ENCODE measurements at places on chromosomes 13 and 19.

GRCh38 chr19:42030645-42031440 lies 36.8 kb upstream of the ATP1A3 start:
- DNase-seq: no peak

DNA sequence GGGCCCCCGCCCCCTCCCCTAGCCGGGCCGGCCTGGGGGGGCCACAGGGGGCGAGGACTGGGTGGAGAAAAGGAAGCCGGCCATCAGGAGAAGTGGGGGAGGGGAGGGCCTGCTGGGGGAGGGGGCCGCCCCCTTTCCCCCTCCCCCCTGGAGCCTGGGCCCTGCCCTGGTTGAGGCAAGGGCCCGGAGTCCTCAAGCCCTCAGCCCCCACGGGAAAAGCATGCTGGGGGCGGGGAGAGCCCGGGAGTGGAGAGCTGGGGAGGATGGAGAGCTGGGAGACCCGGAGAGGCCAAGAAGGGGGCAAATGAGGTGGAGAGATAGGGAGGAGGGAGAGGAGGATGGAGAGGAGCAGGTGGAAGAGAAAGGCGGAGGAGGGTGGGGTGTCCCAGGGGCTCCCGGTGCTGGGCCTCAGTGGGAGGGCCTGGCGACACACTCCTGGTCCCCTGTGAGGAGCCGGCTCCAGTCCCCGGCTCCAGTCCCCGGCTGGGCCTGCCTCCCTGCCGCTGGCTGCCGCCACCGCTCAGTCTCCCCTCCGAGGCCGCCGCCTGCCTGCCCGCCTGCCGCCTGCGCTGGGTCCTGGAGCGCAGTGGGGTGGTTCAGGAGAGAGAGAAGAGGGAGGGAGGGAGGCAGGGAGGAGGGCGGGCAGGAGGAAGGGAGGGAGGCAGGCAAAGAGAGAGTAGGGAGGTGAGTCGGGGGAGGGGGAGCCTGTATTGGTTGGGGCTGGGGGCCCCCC lies at the start of gene GRIK5:
GRIK5 (minus strand) TSS at position 588 of the 733 bp plus-strand sequence. CDS start 4,436 bp downstream, outside the sequence.
- no peak for DNase-seq

GRCh38 chr13:99811067-99811700 lies 160.4 kb downstream of the ZIC5 start:
- no peak for DNase-seq

GRCh38 chr19:955803-956765 lies 28.1 kb upstream of the WDR18 start:
- no peak for DNase-seq

- no peak for DNase-seq
Observed at GRCh38 chr19:2536461-2536860, 60.5 kb downstream of the GADD45B start.

- DNase-seq: no peak
Observed at GRCh38 chr13:67120872-67121531, 109.1 kb downstream of the PCDH9 start.

- DNase-seq: no peak
Observed at GRCh38 chr19:33497131-33497777, 24.3 kb downstream of the PEPD start.

DNA sequence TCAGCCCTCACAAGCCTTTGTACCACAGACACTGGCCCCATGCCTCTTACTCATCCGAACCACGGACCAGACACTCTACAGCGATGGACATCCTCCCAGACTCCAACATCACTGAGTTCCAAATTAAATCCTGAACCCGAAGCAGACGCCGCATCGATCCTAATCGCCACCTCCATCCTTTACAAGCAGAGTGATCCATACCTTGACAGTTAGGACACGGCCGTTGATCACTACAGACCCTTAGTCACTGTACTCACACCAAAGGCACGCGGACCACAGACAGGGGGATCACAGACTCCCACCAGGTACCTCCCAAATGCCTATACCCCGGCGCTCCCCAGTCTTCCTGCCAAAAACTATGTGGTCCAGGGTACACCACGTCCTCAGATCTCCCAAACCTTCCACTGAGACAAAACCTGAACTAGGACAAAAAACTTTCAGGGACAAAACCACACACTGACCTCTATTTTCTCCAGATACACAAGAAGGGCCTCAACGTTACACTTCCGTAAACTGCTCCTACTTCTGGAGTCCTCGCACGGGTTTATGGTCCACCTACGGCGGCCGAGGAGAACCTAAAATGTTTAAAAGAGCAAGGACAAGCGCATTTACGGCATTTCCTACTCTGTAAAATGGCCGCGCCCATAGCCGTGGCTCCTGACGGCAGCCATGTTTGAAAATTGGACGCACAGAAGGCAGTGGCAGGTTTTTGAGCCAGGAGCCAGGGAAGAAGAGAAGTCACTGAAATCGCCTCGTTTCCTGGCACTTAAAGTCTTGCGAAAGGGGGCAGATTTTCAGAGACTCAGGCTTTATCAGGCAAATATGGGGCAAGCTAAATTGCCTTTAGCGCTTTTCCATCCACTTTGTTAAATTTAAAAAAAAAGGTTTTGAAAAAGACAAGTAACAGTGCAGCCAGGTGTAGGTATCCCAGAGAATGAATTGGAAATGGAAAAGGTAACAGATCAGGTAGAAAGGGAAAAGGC lies at the start of gene ZNF350:
ZNF350 (minus strand) TSS at position 532 of the 983 bp plus-strand sequence. CDS start 12,480 bp downstream, outside the sequence.
- DNase-seq: peak; percentile 80

GRCh38 chr19:53971673-53972072 lies 8.9 kb downstream of the CACNG8 start:
- DNase-seq: no peak

- no peak for DNase-seq
Observed at GRCh38 chr13:99191900-99192399, 8.7 kb upstream of the UBAC2 start.

DNA sequence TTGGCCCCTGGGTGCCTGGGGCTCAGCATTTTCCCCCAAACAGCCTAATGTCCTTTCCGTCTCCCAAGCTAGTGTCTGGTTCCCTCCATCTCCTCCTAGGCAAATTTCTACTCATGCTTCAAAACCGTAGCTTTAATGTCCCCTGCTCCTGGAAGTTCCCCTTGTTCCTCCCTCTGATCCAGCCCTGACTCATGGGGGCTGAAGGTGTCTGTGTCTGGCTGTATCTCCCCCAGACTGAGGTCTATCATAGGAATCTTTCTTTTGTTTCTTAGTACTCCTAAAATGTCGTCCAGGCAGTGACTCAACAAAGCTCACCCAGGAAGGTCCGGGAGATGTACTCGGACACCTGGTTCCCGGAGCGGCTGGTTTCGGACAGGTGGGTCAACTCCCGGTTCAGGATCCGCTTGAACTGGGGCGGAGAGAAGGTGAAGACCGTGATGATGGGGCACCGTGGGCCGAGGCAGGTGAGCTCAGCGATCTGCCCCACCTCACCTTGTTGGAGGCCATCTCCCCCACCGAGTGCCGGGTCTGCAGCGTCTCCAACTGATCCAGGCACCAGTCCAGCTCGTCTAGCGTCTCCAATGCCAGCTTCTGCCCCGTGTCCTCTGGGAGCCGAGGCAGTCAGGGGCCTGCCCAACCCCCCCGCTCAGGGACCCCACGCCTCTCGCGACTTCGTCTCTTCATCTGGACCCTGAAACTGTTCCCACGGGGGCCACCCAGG lies 6.2 kb downstream of the PDE4C start:
- DNase-seq: no peak

DNA sequence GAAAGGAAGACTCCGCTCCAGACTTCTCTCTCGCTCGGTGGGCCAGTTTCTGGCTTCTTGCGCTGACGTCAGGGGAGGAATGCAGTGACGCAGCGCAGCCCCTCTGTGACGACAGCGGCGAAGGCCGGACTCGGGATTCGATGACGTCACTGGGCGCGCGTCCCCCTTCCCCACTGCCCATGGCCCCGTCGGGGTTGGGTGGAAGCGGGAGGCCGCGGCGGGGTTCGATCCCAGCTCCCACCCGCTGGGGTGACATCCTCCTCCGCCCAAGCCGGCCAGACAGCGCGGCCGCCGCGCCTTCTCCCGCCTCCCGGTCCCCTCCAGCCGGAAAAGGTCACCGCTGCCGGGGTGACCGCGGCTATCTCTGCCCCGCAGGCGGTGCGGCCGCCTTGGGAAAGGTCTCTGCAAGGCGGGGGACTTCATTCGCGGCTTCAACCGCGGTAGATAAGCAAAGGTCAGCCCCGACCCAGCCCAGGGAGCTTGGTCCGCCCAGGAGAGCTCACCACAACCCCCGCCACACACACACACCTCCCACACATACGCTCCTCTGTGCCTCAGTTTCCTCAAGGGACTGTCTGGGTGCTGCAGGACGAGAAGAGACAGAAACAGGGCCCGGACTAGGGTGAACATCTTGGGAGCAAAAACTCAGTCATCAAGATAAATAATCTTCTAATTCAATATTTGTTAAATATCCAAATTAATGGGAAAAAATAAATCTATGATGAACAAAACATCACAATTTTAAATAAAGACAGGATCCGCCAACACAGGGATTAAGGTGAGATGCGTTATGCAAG lies 844 bp upstream of the RFX1 start:
- DNase-seq: no peak

DNA sequence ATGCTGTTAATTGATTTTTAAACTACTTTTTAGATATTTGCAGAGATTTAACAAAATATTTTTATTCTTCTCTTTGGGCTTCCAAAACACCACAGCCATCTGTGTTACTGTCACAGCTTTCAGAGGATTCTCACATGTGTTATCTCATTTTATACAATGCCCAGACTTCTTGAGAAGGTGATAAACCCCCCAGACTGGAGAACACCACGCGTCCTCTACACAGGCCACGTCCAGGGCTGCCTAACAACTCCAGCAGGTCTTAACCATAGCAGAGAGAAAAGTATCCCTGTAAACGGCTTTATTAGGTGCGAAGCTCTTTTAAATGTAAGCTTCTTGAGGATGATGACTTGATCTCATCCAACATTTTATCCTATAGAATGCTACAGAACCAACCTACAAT lies 2.0 kb downstream of the GPR183 start:
- DNase-seq: no peak

- DNase-seq: no peak
Observed at GRCh38 chr13:111117961-111118360, 2.9 kb downstream of the ARHGEF7 start.

GRCh38 chr19:7658219-7658686 lies 10.6 kb upstream of the RETN start:
- DNase-seq: no peak

DNA sequence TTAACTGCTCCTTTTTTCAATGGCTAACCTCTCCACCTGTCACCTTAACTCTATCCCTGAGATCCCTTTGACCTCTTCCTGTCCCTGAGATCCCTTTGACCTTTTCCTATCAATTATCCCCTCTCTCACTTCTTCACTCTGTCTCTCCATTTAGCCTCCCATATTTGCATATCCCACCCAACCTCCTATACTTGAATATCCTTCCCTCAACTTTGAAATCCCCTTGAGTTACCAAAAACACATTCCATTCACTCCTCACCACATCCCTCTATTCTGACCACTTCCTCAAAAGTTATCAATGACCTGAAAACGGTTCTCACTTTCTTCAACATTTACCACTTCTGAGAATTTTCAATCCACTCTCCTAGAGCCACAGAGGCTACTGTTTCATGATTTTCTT lies 3.0 kb downstream of the MYCBP2 start:
- no peak for DNase-seq

GRCh38 chr19:46732966-46733689 lies 12.7 kb upstream of the FKRP start:
- DNase-seq: no peak

DNA sequence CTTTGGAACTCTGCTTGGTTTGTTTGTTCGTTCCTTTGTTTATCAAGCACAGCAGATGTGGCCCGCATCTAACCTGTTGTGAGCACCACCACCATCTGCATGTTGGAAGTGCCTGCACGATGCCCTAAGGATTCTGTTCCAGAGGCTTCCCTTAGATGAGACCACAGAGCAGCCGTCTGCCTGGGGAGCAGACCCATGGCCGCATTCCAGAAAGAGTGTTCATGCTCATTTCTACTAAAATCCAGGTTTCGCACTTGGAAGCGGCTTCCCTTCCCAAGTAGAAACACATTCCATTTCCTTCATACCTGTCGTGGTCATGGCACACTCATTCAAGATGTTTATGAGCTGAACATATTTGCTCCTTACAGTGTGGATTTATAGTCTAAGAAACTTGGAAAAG lies 27.2 kb downstream of the COL4A2 start:
- no peak for DNase-seq

DNA sequence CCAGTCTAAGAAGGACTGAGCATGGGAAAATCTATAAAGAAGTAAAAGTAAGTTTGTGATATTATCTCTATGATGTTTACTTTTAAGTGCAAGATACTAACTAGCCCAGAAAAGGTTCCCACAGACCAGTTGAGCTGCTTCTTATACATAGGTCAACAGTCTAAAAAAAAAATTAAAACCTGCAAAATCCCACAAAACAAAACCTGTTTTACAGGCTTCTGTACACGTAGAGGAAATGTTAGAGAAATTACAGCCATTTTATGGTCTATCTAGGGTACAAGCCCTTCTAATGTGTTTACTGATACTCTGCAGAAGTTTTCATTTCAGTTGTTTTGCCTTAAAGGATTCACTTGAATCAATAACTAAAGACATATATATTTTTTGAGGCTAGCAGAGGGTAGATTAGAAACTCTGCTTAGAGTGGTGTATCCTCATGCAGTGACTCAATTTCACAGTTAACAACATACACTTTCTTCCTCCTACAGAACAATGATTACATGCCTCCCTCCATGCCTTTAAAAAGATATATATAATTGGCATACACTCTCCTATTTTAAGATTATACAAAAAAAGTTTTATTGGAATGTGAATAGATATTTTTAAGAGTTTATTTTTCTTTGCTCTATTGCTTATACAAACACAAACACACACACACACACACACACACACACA lies 43.9 kb downstream of the CAB39L start:
- no peak for DNase-seq

DNA sequence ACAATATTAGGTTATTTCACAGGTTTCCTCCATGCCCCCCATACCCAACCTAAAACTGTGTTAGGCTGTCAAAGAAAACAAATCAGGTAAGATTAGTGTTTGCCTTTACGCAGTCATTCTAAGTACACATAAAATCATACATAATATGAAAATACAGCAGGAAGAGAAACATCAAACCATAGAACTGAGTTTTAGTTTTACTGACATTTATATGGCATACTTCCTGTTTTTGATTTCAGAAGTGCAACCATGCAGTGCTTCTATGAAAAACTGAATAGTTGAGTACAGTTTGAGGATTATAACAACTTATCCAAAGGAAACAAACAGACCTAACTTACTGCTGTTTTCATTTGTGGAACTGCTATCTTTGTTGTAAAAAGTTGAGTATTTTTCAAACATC lies 91.3 kb downstream of the KCNRG start:
- DNase-seq: no peak

DNA sequence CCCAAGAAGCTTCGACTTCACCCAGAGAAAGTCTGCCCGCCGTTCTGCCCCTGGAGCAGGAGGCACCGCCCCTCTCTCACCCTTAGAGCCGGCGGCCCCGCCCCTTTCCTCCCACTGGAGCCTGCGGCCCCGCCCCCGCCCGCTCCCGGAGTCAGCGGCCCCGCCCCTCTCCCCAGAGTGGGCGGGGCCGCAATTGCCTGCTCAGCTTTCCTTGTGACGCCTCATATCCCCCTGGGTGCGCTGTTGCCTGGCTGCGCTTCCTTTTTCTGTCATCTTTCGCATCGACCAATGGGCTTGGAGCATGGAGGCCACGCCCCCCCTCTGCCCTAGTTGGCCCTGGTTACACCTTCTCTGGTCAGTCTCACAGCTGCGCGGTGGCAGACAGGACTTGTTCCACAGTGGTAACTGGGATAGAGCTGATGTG lies 38.2 kb upstream of the ZNF492 start:
- DNase-seq: no peak

- no peak for DNase-seq
Observed at GRCh38 chr19:10238172-10238783, 7.1 kb upstream of the S1PR2 start.

Measured in activated effector memory CD4-positive, alpha-beta T cell treated with Interleukin-2 at 50 U/mL for 16 hours (primary cell).